ENCODE measurements at places on chromosomes 7 and 10. TPM values are rescaled to one million over a fixed set of nuclear protein-coding genes. Genes with fewer than 3 reads are reported as not detected.

The WASL gene
- 21.4 TPM for total RNA-seq

The GPR26 gene
- not detected for total RNA-seq

The HOXA2 gene
- 2.4 TPM for total RNA-seq

The SPAG6 gene
- total RNA-seq, result not detected

The CPA4 gene
- 40.3 TPM for total RNA-seq

The ASIC3 gene
- not detected for total RNA-seq

The FXYD4 gene
- total RNA-seq, result not detected

The MYH16 gene
- 1.1 TPM for total RNA-seq

The SLC26A5 gene
- not detected for total RNA-seq

The C1QL3 gene
- 0.13 TPM for total RNA-seq

The SLC13A1 gene
- not detected for total RNA-seq

The FAM24B gene
- 2.0 TPM for total RNA-seq

The CH25H gene
- total RNA-seq, result not detected

The GIMAP7 gene
- total RNA-seq, result not detected
